Fibroblast of pulmonary artery (primary cell): ENCODE measurements at places on chromosomes 3 and 15.

GRCh38 chr3:33803252-33803651, 4.8 kb downstream of the PDCD6IP start:
- DNase-seq = no peak

DNA sequence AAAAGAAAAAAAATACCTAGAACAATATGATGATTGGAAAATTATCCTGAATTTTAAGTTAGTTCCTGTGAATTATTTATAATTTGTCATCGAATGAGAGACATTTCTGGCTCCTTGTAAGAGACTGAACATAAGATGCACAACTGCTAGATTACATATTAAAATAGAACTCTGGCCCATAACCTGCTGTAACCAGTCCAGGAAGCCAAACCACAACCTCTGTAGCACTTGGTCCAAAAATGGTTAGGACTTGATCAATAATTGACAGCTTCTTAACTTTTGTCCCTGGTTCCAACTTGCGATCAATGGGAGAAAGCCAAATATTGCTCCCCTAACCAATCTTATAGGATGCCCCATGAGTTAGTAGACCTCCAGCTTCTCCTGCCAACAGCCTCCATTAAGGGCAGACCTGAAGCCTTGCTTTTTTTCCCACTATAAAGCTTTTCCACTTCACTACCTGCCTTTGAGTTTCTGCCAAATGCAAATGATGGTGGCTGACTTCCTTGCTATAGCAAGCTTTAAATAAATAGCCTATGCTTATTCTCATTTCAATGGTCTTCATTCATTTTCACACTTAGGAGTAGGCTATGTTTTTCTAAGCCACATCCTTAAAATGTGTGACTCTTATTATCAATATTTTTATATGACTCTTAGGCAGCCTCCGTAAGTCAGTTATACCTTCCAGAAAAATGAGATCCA, 224.0 kb upstream of the ARHGEF26 start:
- no peak for DNase-seq

DNA sequence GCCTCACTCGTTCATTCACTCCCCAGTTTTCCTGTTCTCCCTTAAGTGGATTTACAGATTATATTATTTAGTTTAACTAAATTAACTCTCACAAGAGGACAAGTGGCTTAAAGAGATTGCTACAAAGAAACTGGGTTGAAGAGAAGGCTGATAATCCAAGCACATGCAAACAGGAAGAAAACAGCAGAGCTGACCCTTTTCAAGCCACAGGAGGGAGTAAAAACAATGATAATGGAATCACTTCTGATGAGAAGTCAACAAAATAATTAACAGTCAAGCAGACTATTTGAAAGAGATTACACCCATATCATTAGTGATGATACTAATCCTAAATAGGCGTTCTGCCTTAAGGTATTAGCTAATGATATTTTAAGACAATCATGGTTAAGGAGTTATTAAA, 31.7 kb downstream of the BOC start:
- no peak for DNase-seq

- DNase-seq = no peak
These were observed 3.5 kb upstream of the UBE2E2 start for GRCh38 chr3:23199649-23200048.

GRCh38 chr3:128367221-128367620, 99.5 kb downstream of the DNAJB8 start:
- no peak for DNase-seq

- peak; percentile 61 for DNase-seq
These were observed 9.9 kb upstream of the RPL29 start for GRCh38 chr3:52005571-52005986.

- DNase-seq = no peak
These were observed 13.0 kb downstream of the CYP1A1 start for GRCh38 chr15:74712311-74712710.

GRCh38 chr15:40217166-40217824, 21.6 kb upstream of the PAK6 start:
- DNase-seq = peak; percentile 80

- peak; percentile 58 for DNase-seq
These were observed 4.5 kb downstream of the SMC4 start for GRCh38 chr3:160403796-160404470.

DNA sequence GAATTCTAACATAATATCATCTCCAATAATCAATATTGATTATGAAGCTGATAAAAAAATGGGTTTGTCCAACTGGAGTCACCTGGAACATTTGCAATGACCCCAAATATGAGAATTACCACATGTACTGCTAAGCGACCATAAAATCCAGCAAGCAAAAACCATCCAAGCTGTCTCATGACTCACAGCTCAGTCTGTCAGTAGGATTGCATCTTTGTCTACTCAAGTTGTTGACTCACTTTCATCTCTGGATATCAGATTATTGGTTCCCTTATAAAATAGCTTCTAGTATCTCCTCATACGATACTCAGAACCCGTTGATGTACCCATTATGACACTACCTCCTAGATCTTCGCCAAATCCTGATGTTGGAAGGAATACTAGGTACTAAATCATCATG, 209.8 kb upstream of the ATP11B start:
- DNase-seq = no peak

DNA sequence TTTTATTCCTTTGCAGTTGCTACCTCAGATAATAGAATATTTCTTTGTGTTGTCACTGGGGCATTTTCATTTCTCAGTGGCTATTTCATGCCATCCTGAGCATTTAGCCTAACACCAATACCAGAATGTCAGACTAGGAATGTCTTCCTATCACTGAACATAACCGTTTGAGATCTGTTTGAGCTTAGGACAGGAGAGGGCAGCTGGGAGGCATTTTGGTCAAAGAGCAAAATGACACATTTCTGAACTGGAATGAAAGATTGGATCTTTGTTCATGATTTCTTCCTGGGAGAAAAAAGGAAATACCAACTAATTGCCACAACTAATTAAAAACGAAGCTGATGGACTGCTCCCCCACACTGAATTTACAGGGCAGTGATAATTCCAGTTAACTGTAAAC, 921.3 kb upstream of the NR2F2 start:
- DNase-seq = no peak

- DNase-seq = no peak
These were observed 68.4 kb downstream of the HES1 start for GRCh38 chr3:194204042-194204987.

GRCh38 chr15:75551091-75551490, 28.0 kb downstream of the PTPN9 start:
- no peak for DNase-seq

DNA sequence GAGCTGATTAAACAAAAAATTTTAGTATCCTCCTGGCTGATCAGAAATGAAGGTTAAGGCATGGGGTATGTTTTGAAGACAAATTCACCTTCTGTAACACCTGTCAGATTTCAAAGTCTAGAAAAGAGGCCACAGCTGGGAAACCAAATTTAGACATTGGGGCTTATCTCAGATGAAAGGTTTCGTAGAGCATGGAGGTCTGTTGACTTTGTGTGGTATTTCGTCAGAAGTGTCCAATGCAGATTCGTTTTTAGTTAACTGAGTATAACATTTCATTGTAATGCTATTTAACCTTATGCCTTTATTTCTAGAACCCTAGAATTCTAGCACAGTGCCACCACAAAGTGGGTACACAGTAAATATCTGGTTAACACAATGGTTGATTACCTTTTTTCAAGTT, 61.7 kb downstream of the FNDC3B start:
- no peak for DNase-seq

DNA sequence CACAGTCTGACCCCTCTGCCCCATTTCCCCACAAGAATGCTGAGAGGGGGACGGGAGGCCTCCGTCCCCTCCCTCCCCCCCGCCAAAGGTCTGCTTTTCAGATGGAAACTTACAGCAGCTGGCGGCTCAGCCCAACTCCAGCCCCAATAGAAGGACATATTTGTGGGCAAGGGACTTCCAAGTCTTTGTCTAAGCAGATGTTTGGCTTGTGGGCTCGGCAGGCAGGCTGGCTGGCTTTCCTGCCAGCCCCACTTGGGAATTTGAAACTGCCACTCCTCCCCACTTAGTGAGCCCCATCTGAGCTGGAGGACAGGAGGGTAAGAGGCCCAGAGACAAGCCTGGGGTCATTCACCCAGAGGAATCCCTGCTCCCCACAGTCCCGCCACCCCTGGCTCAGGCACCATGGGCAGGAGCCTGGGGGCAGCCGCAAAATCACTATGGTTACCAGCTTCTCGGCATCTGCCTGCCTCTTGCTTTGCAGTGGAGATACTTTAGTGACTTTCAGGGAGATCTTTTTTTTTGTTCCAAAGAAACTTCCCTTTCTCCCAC, 53.6 kb downstream of the LMCD1 start:
- peak; percentile 87 for DNase-seq

GRCh38 chr15:90557186-90558084, 27.7 kb downstream of the CRTC3 start:
- peak; percentile 93 for DNase-seq

DNA sequence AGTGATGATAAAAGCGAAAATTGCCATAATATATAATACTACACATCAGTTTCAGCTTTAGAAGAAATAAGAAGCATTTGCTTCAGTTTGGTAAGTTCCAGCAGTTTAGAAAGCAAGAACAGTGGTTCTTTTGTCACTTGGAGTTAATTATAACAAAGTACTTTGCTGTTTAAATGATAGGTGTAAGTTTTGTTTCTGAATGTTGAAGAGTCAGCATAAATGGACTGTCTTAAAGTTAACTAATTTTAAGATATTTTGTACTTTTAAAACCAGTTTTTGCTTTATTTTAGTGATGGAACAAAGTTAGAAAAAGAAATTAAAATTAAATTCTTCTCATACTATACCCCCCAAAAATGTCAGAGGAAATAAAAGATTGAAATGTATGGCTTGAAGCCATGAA, 24.6 kb downstream of the CHCHD6 start:
- no peak for DNase-seq

DNA sequence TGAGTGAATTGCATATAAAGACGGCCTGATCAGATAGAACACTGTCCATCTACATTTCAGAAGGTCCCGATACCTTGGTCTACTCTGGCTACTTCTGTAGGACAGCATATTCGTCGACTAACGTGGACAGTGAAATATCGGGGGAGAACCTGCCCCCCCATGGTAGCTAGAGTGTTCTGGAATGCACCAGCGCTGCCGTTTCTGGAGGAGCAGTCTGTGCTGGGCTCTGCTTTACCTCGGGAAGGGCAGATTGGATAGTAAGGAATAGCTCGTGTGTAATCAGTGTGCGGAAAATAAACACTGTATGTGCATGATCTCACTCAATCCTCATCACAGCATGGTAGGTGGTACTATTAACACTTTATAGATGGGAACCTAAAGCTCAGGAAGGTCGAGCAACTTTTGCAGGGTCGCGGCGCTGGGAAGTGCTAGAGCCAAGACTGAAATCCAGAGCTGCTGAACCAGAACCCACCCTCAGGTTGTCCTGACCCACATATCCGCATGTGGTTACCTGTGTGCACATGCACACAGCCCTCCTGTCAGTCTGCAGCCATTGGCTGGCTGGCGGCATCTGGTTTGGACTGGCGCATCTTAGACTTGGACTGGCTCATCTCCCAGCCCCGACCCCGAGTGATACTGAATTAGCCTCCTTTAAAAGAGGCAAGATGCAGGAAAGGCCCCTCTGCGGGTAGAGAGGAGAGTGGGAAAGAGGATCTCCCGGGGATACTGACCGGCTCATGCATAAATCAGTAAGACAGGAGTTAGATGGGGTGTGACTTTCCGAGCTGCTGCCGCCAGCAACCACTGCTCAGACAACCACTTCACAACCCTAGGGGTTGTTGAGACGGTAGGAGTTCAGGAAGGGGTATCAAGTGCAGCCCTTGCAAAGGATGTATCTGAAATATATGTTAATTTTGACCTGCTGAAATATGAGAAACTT, 155.0 kb upstream of the BHLHE40 start:
- DNase-seq = no peak

DNA sequence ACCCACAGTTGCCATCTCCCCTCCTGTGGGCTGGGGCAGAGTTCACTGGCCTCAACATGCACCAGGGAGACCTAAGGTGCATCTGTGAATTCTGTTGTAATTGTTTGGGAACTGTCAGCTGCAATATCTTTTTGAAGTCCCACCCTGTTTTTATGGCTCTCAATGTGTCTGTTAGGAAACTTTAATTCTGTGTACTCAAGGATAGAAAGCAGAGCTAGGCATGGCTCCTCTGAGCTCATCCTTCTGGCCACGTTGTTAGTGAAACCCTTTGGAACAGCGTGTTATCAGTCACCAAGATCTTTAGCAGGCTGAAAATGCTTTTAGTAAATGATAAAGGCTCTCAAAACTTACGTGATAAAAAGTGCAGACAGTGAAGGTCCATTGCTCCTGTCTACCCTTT, 33.6 kb upstream of the MTMR10 start:
- peak; percentile 27 for DNase-seq

- no peak for DNase-seq
These were observed 77.6 kb upstream of the CHD2 start for GRCh38 chr15:92822216-92823144.

DNA sequence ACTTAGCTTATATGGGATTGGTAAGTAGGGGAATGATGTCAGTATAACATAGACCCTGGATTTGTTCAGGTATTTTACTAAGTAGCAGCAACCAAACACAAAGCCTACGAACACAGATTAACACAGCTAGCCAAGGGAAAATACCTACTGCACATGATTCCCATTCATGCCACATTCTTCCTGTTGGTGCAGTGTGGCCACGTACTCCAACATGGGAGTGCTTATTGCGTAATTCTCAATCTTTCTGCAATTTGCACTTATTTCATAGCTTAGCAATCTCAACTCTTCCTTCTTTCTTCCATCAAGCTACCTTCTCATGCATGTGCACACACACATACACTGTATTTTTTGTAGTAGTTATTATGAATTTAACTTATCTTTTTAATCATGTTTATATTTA, 186.8 kb downstream of the IL5RA start:
- no peak for DNase-seq

GRCh38 chr3:178304758-178305467, 231.3 kb upstream of the KCNMB2 start:
- peak; percentile 64 for DNase-seq

GRCh38 chr3:37605572-37606153, 256.0 kb upstream of the CTDSPL start:
- DNase-seq = no peak

DNA sequence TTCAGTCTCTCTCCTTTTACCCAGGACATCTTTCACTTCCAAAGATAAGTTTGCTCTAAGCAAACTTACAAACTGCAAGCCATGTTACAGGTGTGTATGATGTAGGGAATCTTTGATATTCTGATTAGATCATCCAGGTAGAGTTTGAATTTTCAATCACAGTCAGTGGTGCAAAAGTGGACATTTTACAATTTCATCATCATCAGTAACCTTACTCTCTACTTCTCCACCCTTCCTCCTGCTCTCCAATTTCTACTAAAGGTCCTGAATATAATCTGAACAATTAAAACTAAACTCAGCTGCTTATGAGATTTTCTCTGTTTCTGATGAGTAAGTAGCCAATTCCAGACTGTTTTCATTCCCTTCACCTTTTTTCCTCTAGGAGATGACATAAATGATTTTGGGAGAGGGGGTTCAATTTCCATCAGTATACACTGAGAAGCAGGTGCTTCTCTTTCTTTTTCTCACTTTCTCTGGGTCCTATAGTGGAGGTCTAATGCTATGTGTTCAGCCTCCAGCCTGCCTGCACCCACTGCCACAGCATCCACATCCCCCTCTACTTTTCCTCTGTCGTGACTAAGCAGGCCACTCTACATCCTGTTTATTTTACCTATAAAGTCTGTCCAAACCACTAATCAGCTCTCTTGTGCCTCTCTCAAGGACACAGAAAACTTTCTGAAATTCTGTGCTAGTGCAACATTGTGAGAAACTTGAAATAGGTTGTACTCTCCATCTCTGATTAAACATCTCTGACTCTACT, 27.6 kb downstream of the SUCNR1 start:
- DNase-seq = no peak
